ENCODE measurements at places on chromosomes 12 and 14. TPM values are rescaled to one million over a fixed set of nuclear protein-coding genes. Genes with fewer than 3 reads are reported as not detected.

GALC gene
- 47.4 TPM for total RNA-seq

HOXC9 gene
- total RNA-seq, result 0.61 TPM

GRCh38 chr12:132610051-132610759 lies at the start of gene LRCOL1:
Gene LRCOL1, minus strand, starts transcription at chr12:132610582. Its CDS starts 4,331 bp downstream, at chr12:132606251.
- H3K4me1 ChIP-seq, result no peaks in the 10 kb centered on the region
- no peaks in the 10 kb centered on the region for H3K36me3 ChIP-seq
- peak within 1 kb of the TSS; percentile 43 for H3K27ac ChIP-seq
- H3K27me3 ChIP-seq, result peaks cover 28% of the 10 kb centered on the region

DNA sequence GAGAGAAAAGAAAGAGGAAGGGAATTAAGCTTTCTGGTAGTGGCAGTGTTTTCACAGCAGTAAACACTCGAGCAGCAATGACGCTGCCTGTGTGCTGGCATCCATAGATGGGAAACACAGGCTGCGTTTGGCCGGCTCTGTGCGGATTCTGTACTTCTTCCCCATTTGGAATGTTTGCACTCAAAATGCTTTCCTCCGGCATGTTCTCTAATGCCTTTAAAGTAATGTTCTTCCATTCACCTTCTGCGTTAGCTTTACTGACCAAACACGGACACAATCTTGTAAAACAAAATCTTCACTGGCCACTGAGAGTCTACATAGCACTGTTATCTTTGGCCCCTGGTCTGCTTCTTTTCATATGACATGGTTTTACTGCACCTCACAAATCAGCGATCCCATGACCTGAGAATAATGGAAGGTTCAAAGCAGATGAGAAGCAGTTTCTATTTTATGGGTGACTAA lies 31.4 kb downstream of the DCP1B start:
- no peaks in the 10 kb centered on the region for H3K36me3 ChIP-seq
- no peak overlapping the region for H3K4me3 ChIP-seq
- H3K4me1 ChIP-seq, result peaks cover 14% of the 10 kb centered on the region
- H3K27ac ChIP-seq, result peak overlapping the region; percentile 52
- no peaks in the 10 kb centered on the region for H3K27me3 ChIP-seq

DNA sequence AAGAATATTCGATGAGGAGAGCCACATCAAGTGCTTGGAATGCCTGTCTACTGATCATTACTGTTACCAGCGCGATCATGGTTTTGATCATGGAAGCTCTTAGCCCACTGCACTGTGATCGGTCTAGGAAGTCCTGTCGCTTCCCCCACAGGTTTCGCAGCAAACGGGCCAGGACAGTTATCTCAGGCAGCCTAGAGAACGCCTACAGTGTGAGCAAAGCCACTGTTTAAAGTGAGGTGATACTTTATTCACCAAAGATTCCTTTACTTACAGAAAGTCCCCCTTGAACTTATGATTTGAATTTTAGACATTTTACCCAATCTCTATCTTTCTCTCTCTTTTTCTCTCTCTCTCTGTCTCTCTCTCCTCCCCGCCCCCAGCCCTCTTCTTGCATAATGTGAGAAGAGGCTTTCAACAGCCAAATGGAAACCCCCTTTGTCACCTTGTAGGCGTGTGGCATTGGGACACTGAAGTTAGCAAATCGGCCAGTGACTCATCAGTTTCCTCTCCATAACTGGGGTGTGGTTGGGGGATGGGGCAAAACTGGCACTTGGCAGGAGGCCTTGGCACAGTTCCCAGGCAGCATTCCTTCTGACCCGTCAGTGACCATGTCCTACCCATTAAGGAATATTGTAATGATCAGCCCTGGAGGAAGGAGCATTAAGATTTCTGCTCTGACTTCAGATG lies 214.8 kb downstream of the CHST11 start:
- H3K4me3 ChIP-seq, result no peak overlapping the region
- H3K4me1 ChIP-seq, result peaks cover 74% of the 10 kb centered on the region
- peak; percentile 93 for DNase-seq
- H3K27ac ChIP-seq, result peak overlapping the region; percentile 70
- H3K27me3 ChIP-seq, result no peaks in the 10 kb centered on the region

DNA sequence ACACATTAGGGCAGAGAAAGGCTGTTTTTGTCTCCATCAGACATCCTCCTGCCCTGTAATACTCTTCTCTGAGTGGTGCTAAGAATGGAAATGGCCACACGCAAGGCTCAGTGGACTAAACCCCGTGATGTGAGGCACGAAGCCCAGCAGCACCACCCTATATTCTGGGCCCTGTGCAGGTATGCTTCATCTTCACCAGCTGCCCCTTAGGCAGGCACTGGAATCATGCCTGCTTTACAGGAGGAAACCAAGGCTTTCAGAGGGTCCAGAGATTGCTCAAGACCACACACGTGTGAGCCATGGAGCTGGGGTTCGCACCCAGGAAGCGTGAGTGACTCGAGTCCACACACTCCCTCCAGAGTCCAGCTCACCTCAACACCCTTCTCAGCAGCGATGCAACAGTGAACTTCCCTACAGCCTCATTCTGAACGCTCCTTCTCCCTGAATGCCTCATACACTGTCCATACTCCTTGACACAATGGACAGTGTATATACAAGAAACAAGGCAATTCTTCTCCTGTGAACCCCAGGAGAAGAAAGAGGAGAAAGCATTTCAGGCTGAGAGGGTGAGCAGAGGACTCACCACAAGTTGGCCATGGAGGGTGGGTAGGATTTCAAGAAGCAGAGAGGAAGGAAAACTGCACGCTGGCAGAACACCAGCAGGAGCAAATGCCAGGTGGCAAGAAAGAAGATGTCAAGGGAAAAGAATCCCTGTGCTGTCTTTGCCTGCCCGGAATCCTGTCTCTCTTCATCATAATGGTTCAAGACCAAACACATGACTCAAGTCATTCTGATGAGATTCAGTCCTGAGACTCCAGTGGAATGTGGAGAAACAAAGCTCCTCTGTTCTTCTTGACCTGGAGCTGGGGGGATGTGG lies 39.1 kb downstream of the NT5DC3 start:
- no peaks in the 10 kb centered on the region for H3K36me3 ChIP-seq
- peaks cover 39% of the 10 kb centered on the region for H3K4me1 ChIP-seq
- no peak for DNase-seq
- H3K27ac ChIP-seq, result no peak overlapping the region

GRCh38 chr14:99752486-99753121 lies 40.6 kb upstream of the EML1 start:
- H3K27ac ChIP-seq, result peak overlapping the region; percentile 55
- no peak overlapping the region for H3K4me3 ChIP-seq
- DNase-seq, result no peak
- H3K27me3 ChIP-seq, result no peaks in the 10 kb centered on the region

- H3K36me3 ChIP-seq, result peaks cover 13% of the 10 kb centered on the region
- H3K27me3 ChIP-seq, result no peaks in the 10 kb centered on the region
- no peak overlapping the region for H3K27ac ChIP-seq
- no peak overlapping the region for H3K4me3 ChIP-seq
- H3K4me1 ChIP-seq, result no peaks in the 10 kb centered on the region
Measured at GRCh38 chr14:55043528-55043927, 7.9 kb upstream of the MAPK1IP1L start.

DNA sequence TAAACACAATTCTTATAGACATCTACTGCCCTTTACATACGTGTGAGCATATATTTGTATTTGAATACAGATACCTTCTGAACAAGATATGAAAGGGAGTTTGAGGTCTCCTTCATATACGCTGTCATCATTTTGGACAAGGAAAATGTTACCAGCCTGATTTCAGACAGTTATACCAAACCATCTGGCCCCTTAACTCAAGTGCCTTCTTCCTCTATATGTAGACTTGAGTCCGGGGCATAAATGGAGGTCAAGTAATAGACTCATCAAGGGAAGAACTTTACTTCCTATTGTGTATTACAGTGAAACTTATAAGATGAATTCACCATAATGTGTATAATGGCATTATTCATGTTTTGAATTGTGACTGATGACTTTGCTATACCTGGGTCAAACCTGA lies 52.2 kb downstream of the FAR2 start:
- H3K27ac ChIP-seq, result no peak overlapping the region
- H3K4me3 ChIP-seq, result no peak overlapping the region
- DNase-seq, result no peak
- H3K36me3 ChIP-seq, result no peaks in the 10 kb centered on the region
- no peaks in the 10 kb centered on the region for H3K4me1 ChIP-seq
- no peaks in the 10 kb centered on the region for H3K27me3 ChIP-seq

DNA sequence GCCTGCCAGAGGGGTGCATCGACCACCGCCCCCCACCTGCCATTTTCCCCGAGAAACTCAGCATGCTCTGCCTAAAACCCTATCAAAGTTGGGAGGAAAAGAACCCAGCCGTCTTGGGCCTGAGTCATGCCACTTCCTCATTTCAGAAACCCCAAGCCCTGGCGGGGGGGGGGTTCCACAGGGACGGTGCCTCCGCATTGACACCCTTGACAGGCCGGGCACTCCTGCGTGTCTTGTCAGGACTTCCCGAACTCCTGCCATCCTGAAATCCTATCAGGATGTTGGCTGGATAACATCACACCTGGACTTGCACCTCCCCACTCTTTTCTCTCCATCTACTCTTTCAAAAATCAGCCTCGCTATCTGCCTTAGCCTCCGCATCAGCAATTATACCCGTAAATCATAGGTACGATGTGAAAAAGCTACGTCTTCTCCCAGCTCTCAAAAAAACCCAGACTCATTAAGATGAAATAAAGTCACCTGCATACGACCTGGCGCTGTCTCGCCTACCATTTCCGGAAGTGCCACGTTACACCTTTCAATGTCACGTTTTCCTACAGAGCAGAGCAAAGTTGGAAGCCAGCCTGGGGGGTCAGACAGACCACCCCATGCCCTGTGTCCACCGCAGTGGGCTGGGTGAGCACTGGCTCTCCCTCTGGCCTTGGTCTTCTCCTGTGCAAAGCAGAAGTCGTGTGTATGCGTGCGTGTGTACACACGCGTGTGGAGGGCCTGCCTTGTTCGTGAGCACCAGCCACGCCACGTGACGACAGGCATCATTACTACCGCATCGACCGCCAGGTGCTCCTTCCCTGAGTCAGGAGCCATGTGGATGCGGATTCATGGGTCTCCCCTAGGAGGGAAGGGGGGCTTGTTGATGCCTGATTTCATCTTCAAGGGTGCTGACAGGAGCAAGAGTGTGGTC lies 96.7 kb downstream of the RFLNA start:
- H3K27me3 ChIP-seq, result no peaks in the 10 kb centered on the region
- H3K27ac ChIP-seq, result peak overlapping the region; percentile 81
- DNase-seq, result peak; percentile 87

All from upper lobe of right lung (tissue), 1 donor.